NCI-H1436 (cell line): ENCODE measurements at places on chromosomes 13 and 19.

DNA sequence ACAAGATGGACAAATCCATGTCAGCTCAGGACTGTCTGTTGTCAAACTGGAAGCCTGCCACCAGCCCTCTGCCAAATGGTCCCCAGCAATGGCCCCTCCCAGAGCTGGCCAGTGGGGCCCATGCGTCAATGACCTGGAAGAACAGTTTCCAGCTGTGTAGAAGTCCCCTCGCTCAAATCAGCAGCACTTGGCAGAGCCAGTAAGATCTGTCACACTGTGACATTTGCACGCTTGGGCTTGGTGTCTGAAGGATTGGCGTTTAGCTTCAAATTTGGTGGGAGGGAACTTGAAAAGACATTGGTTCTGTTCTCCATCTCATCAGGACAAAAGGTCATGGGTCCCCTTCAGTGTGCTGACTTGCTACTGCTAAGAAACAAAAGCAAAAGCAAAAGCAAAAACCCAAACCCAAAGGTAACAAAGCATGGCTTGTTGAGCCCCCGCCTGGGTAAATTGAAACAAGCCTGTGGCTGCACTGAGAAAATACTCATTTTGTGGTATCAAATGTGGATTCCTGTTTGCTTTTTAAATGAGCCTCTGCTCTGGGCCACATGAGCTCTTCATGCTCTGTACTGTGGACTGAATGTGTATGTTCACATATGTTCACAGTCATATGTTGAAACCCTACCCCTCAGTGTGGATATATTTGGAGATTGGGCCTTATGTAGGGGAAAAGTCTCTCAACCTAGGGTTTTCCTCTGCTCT lies 253.6 kb upstream of the MAB21L1 start:
- no peak for DNase-seq

GRCh38 chr13:28582225-28582891 lies 76.6 kb upstream of the POMP start:
- no peak for DNase-seq

GRCh38 chr19:42201489-42202289 lies 15.8 kb downstream of the DEDD2 start:
- no peak for DNase-seq

- no peak for DNase-seq
Observed at GRCh38 chr13:98900442-98900841, 77.4 kb downstream of the DOCK9 start.
